Inflammatory macrophage treated with lipopolysaccharide for 4 hours (primary cell): ENCODE measurements at places on chromosomes 12 and 14.

GRCh38 chr14:79631276-79631675 is 580.0 kb downstream of the DIO2 start:
- DNase-seq: no peak

DNA sequence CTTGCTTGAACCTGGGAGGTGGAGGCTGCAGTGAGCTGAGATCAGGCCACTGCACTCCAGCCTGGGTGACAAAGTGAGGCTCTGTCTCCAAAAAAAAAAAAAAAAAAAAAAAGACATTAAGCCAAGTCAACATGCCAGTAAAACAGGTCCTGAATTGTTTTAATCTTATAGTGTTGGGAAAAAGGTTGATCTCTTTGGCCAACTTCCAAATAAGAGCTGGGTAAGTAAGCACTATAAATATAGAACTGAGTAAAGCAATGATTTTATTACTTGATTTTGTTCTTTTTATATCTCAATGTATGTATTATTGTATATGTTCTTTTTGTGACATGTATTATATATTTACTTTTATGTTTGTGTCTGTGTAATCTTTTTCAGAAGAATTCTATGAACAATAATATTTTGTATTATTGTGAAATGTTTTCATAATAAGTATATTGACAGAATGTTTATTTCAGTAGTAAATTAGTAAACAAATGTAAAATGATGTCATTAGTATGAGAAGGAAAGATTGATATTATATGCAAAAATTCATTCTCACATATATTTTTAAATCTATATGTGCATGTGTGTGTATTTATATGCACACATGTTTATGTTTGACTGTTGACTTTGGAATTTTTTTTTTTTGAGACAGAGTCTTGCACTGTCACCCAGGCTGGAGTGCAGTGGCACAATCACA is 9.6 kb upstream of the AKAP6 start:
- DNase-seq: no peak

- DNase-seq: no peak
Observed at GRCh38 chr12:81416571-81416970, 338.7 kb downstream of the ACSS3 start.

GRCh38 chr12:69328426-69328825 is 19.8 kb upstream of the LYZ start:
- DNase-seq: peak; percentile 51

- peak; percentile 17 for DNase-seq
Observed at GRCh38 chr12:82019533-82019932, 260.4 kb upstream of the PPFIA2 start.

DNA sequence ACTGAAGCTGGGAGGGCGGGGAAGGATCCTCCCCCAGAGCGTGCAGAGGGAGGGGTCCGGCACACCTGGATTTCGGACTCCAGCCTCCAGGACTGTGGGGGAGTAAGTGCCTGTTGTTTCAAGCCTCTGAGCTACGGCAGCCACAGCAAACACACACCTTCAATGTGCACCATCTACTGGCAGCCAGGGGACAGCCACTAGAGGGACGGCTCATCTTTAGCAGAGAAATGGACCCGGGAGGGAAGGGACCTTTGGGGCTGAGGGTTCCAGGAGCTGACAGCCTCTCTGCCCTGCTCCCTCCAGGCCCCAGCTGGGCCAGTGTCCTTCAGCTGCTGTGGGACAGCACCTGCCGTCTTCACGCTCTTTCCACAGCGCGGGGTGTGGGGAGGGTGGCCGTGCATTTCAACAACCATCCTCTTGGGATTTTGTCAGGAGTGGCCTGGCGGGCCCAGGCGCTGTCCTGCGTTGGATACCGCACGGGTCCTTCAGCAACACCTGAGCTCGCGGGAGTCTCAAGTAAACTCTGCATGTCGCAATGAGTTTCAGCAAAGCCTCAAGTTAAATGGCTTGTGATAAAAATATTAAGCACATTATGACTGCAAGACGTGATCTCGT is 209.2 kb upstream of the C14orf180 start:
- no peak for DNase-seq

- no peak for DNase-seq
Observed at GRCh38 chr14:95577067-95577800, 42.4 kb downstream of the GLRX5 start.

DNA sequence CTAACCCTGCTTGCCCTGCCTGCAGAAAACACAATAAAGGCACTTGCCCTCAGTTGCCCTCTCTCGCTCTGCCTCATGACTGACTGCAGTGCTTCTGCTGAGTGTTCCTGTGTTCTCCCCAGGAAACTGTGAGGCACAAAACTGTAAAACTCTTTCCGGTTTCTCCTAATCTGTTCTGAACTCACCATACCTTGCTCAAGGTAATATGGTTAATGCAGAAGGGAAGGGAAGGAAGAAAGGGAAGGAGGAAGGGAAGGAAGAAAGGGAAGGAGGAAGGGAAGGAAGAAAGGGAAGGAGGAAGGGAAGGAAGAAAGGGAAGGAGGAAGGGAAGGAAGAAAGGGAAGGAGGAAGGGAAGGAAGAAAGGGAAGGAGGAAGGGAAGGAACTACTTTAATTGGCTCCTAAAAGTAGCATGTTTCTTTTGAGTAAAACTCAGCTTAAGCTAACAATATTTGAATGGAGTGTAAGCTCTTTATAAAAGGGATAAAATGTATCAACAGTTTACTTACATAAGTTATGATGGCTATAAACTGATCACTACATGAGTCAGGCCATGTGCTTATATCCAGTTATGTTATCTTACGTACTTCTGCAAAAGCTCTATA is 334.0 kb upstream of the CLEC14A start:
- DNase-seq: no peak
